Ascending aorta (tissue), 2 donors: ENCODE measurements at places on chromosomes 12 and 14. TPM values are rescaled to one million over a fixed set of nuclear protein-coding genes. Genes with fewer than 3 reads are reported as not detected.

Gene HSPB8
- total RNA-seq = 129 TPM

Gene ACSS3
- total RNA-seq = 11.6 TPM

Gene APEX1
- total RNA-seq = 21.5 TPM

Gene WNT1
- not detected for total RNA-seq

Gene PLEK2
- total RNA-seq = 0.53 TPM

DNA sequence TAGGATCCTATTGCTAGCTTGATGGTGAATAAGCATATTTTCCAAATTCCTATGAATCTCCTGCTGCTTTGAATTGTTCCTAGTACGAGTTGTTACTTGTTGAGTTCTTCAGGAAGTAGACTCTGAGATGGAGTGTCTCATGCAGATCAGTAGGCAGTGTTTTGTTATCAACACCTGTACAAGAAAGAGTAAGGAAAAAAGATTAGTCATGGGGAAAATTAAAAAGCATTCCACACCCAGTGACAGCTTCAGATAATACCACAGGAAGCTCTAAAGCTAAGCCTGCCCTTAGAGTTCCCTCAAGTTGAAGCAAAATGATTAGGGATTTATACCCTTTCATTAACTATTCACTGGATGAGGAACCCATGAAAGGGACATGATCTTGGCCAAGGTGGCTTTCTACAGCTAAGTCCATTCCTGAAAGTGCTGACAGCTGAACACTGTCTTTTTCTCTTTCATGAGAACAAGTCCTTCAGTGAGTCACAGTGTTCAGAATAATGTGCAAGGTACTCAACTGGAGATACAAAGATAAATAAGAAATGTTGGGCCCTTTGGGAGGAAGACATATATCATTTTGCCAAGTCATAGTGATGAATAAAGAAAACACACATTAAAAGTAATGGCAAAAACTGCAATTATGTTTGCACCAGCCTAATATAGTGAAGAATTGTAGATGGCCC lies 49.1 kb downstream of the CCER1 start:
- DNase-seq = no peak

DNA sequence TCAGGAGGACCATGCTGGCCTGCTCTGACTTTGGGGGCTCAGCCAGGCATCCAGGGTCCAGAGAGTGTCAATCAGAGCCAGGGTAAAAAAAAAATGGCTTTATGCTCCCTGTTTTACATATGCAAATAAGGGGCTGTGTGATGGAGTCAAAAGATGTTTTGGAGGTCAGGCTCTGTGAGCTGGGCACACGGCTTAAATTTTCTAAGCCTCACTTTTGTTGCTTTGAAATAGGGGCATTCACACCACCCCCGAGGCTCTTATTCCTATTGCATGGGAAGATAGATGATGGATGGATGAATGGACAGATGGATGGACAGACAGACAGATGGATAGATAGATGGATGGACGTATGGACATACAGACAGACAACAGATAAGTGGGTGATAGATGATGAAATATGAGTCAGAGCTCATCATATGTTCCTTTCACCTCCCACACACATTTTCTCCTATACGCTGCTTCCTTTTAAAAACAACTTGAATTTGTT lies 42.7 kb downstream of the RIN3 start:
- no peak for DNase-seq

DNA sequence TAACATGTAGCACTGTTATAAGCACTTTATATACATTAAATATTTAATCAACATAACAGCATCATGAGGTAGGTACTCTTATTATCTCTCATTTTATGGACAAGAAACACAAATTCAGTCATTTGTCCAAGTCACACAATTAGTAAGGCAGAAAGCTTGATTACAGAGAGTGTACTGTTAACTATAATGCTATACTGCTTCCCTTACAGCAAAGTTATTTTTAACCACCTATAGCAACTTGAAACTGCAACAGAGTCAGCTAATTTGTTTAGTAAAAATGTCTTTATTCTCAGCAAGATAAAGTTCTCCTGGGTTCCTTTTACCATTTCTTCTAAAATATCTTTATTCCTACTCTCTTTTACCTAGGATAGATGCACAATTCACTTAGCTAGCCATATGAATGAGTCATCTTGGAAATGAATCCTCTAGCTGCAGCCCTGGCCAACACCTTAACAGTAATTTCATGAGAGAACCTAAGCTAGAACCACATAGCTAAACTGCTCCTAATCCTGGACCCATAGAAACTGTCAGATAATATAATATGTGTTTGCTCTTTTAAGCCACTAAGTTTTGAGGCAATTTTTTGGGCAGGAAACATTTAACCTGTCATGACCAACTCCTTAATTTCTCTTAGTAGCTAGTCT lies 90.2 kb upstream of the HECTD1 start:
- DNase-seq = no peak

- DNase-seq = no peak
Observed at GRCh38 chr12:27178723-27179399, 65.2 kb upstream of the STK38L start.

- DNase-seq = no peak
Observed at GRCh38 chr12:111182382-111182781, 186.5 kb downstream of the PHETA1 start.

DNA sequence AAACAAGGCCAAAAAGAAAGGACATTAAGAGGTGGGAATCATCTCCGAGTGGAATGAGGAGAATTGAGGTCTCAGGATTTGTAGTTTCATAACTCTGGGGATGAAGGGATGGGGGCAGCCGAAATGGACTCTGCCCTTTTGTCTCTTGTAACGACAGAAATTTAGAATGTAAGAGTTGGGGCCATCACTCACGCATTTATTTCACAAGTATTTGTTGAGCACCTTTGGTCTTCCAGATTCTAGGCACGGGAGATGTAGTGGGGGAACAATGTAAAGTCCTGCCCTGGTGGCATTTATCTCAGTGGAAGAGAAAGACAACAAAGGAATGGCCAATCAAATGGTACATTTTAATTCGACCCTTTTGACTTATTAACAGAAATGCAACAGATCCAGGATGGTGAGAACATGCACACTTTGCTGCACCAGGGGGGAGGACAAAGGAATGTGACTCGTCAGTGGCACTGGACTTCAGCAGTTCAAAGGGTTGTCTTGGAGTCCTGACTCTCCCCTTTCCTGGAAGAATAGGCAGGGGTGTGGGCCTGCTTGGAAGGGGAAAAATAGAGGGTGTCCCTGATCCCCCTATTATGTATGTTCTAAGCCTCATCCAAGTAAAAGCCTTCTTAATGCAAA lies 102.0 kb downstream of the TMEM30B start:
- DNase-seq = no peak

GRCh38 chr14:81170829-81171195 lies 49.9 kb downstream of the GTF2A1 start:
- DNase-seq = no peak

GRCh38 chr12:86421333-86421732 lies 165.1 kb upstream of the MGAT4C start:
- DNase-seq = no peak
